ENCODE measurements at places on chromosomes 3 and 15.

GRCh38 chr3:56952061-56952460 is 108.4 kb upstream of the SPATA12 start:
- DNase-seq = no peak

DNA sequence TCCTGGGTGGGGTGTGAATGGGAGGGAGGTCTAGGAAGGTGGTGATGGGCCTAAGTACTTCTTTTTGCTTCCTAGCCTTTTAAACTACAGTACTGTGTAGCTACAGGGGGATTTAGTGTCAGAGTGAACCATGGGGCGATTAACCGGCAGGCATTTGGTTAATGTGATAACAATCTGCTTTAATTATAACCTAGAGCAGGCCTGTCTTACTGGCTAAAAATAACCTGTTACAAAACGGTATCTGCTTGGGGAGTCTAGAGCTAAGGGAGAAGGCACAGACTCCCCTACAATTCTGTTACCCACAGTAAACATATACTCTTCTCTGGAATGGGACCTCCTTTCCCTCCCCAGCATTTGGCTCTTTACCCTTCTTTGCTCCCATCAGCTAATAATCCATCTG is 85.4 kb downstream of the RBPMS2 start:
- no peak for DNase-seq

DNA sequence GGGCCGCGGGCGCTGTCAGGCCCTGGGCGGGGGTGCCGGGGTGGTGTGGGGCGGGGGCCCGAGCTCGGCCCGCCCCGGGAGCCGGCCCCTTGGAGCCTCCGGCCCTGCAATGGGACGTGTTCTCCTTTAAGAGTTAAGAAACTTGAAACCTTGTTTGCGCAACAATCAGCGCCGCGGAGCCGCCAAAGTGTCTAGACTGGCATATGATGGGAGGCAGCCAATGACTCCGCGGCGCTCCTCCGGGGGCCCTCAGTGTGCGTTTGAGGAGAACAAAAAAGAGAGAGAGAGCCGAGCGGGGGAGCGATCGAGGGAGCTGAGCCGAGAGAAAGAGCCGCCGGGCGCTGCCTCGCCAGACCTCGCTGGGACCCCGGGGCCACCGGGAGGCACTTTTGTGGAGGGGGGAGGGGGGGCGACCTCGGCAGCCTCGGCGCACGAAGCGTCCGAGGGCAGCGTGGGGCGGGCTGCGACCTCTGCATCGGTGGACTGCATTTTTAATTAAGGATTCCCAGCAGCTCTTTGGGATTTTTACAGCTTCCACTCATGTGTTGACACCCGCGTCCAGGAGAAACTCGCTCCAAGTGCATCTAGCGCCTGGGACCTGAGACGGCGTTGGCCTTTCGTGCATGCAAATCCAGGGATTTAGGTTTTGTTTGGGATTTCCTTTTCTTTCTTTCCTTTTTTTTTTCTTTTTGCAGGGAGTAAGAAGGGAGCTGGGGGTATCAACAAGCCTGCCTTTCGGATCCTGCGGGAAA is at the start of gene SMAD6:
Gene SMAD6, plus strand, starts transcription at position 202 of the 752 bp plus-strand sequence. CDS start 1,023 bp downstream, outside the sequence.
- DNase-seq = peak; percentile 83

DNA sequence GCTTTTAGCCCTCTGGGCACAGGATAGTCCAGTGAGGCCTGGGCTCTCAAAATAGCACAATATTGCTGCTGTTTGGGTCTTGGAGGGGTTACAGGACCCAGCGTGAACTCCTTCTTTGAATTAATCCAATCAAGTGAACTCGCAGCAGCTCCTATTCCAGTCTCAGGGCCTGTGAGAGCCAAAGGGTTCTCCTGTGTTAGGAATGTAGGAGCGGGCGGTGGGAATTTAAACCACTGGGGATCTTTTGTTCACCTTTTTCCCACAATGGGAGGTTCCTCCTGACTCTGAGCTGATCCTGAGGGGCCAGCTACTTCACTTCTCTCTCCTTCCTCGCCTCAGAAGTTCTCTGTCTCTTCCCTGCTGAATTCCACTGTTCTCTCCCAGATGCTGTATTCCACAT is 504.0 kb downstream of the UNC13C start:
- no peak for DNase-seq

DNA sequence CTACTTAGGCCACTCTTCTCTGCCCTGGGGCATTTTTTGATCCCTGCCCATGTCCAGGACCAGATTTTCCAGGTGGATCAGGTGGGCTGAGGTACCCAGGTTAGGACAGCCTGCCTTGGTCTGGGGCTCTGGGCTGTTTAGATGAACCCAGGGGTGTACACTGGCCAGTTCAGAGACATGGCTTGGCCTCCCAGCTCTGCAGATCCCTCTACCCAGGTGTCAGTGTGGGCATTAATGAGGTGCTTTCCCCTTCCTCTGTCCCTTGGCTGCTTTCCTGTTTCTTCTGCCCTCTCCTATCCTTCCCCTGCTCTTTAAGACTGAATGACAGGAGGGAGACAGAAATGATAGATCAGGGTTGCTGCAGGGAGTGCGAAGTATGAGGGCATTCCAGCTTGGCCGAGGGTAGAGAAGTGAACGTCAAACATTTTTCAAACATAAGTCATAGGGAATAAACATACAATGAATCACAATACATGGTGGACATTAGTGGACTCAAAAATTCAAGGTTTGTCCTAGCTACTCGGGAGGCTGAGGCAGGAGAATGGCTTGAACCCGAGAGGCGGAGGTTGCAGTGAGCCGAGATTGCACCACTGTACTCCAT is 30.5 kb downstream of the RTP1 start:
- DNase-seq = peak; percentile 83
